ENCODE measurements at places on chromosomes 7 and 10.

DNA sequence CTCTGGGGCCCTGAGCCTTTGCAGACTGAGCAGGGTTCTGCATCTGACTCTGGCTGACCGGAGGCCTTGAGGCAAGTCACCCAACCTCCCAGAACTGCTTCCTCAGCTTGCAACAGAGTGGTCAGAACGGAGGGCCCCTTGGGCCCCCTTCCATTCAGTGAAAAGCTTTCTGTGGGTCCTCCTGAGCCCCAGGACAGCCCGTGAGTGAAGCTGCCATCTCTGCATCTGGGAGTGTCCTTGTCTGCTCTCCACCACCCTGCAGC, 224.7 kb downstream of the DNAJB6 start:
- DNase-seq, result no peak

DNA sequence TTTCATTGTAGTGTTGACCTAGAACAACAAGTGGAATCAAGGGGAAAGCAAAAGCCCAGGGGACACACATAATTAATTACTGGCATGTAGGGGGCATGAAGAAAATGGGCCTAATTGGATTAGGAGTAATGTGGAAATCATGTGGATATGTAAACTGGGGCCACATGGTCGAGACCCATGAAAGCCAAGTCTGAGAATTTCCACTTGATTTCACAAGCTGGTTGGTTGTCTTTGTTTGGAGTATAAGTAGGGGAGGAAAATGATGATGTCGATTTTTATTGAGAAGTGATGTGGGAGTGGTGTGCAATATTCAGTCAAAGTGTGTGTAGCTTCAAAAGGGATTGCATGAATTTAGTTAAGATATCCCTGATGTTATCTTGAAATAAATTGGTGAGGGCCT, 131.8 kb downstream of the LRRC4 start:
- DNase-seq, result no peak

DNA sequence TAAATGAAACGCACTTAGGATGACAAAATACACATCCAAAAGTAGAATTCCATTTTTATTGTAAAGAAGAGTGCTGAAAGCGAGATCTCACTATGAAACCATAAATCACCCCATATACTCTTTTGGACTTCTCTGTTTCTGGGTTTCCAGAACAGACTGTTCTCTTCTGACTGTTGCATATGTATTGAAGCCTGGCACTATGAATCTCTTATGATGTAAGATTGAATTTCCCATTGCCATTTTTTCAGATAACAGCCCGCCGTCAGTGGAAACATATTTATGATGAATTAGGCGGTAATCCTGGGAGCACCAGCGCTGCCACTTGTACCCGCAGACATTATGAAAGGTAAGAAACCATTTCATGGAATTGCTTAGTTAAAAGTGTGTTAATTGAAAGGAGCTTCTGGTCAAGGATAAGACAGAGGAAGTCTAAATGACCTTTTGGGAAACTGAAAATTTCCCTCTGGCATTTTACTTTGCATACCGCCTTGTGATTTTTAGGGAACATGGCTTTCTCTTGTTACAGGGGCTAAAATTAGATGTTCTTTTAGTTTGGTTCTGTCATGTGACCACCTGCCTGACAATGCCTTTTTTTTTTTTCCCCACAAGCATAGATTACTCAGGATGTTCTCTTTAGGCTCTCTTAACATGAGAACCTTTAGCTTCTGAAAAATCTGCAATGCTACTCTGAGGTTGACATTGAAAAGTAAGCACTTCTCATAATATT, 168.1 kb downstream of the ARID5B start:
- no peak for DNase-seq

DNA sequence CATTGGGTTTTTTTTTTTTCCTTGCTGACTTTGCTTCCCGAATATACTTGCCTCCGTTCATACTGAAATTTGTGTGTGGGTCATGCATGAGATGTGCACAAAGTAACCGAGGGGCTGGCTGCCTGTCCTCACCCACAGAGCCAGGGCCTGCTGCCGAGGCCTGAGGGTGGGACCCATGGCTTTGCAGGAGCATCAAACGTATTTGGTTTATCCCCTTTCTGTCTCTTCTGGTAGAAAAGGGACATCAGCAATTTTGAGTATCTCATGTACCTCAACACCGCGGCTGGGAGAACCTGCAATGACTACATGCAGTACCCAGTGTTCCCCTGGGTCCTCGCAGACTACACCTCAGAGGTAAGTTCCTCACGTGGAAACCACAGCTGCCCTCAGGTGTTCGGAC, 3.5 kb upstream of the LRRC18 start:
- no peak for DNase-seq

GRCh38 chr10:1754506-1755153, 17.3 kb upstream of the ADARB2 start:
- DNase-seq, result no peak

DNA sequence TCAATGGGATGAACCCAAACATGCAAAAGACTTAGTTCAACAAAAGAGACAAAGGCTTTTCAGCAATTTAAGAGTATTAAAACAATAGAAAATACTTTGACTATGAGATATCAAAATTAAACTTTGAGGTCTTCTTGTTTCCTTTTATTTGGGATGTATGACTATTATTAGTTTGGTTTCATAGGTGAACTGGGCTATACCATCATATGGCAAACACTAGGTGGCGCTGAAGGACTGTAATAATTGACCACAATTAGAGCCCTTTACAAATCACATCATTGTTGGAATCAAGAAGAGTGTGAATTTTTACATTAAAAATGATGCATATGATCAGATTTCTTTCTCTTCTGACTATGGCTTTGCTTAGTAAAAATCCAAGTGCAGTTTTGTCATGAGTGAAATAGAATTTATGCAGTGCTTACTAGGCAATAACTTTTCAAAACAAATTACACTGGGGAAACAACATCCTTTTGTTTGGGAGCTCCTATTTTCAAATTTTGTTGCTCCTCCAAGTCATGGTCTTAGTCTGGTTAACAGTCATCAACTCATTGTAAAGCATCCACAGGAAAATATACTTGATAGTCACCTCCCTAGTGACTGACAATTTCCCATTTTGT, 14.7 kb upstream of the NXPH1 start:
- DNase-seq, result peak; percentile 43

DNA sequence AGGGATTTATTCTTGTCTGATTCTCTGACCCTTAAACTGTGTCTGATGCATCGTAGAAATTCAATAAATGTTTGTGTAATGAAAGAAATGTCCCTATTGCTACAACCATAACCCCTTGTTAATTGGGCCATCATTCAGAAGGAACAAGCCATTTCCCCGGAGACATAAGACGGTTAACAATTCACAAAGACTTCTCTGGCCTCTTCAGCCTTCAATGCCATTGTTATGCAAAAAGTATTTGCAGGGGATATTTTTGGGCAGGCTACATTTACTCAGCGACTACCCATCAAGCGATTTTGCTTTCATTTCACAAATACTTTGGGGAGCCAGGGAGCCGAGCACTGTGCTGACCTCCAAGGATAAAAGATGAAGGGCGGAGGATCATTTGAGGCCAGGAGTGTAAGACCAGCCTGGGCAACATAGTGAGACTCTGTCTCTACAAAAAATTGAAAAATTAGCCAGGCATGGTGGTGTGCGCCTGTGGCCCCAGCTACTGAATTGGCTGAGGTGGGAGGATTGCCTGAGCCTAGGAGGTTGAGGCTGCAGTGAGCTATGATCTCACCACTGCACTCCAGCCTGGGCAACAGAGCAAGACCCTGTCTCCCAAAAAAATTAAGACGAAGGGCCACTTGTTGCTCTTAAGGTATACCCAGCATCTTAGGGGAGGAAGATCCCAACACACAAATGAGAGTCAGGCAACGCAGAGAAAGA, 20.0 kb upstream of the SDK1 start:
- DNase-seq, result no peak

DNA sequence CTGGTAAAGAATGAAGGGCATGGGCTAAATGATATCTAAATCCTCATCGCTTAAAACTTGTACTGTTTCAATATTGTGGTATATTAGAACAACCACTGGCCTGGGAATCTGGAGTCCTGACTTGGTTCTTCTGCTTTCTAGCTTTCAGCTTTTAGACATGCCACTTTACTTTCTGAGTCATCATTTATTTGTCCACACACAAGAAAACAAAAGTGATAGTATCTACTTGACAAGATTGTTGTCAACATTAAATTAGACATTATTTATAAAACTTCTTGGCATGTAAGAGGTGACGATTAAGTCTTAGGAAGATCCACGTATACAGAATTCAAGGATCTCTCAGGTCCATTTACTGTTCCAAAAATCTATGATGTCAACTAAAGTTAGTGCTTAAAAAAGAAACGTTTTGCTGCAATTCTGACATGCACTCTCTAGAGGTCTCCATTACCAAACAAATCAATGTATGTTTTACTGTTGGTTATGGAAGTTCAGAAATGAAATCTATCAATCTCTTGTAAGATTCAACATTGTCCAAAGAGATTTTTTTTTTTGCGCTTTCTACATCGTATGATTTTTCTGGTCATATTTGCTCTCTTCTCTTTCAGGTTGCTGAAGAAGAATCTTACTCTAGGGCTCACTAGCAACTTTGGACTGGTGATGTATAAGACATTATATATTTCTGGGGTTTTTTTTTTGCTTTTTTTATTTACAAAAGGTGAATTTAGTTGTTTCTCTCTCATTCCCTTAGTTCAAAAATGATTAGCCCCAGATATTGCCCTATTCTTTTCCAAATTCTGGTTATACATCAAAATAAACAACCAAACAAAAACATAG, 53.6 kb upstream of the DYNC1I1 start:
- DNase-seq, result no peak

GRCh38 chr7:112161253-112162141, 44.7 kb downstream of the DOCK4 start:
- DNase-seq, result no peak

DNA sequence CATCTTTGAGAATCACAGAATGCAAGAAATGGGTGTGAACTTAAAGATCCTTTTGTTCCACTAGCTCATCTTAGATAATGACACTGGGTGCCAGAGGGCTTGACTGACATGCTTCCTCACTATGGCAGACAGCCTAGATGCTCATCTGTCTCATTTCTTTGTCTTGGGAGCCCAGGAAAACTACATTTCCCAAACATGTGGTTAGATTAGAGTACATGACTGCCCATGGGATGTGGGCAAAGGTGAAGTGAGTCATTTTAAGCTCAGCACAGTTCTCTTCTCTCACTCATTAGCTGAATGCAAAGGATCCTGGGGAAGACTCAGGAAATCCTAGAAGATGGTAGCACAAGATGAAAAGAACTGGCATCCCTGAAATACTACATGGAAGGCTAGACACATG, 32.5 kb upstream of the TBX20 start:
- DNase-seq, result no peak

DNA sequence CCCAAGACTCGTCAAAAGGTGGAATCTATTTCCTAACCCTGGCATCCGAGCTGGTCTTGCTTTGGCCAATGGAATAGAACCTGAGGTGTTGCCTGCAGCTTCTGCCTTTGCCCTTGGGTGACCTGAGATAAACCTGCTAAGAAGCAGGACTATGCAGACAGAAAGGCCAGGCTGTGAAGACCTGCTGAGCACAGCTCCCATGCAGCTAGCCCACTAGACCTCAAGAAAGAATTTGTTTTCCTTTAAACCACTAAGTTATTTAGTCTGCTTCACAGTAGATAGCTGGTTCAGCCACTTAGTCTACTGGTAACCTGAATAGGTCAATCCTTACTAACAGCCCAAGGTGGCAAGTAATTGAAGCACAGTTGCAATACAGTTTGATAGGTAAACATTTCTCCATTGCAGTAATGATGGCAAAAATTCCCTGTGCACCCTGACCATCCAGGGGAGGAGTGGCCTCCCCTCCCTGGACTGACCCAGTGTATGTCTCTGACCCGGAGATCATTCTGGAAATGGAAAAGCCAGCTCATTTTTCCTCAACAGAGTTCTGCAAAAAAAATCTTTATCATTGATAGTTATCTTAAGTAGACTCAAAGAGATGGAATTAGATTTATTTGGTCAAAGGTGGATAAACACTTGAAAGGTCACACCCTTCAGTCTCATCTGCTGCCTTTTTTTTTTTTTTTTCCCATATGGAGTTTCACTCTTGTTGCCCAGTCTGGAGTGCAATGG, 20.0 kb downstream of the TNS3 start:
- DNase-seq, result no peak

DNA sequence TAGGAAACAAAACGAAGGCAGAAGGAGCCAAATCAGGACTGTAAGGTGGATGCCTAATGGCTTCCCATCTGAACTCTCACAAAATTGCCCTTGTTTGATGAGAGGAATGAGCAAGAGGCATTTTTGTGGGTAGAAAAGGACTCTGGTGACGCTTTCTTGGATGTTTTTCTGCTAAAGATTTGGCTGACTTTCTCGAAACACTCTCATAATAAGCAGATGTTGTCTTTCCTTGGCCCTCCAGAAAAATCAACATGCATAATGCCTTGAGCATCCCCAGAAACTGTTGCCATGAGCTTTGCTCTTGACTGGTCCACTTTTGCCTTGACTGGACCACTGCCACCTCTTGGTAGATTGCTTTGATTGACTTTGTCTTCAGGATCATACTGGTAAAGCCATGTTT, 13.5 kb downstream of the PTPN12 start:
- DNase-seq, result no peak

DNA sequence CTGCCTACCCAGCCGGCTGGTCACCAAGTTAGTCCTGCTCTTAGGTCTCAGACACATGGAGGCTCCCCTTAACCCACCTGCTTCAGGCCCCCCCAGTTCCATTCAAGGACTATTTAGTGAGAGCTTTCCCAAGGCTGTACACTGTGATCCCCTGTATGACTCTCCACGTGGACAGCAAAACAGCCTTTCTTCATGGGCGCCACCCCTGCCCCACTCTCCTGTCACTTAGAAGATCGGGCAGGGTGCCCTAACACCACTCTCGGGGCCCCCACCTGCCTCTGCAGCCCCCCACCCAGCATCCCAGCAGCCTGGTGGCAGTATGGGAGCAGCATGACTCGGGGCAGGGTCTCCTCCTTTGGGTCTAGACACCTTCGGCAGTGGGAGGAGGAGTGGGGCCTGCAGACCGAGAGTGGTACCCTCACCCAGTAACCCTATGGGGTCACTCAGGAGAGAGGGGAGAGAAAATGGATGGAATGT, 116.6 kb downstream of the PTPN20 start:
- DNase-seq, result no peak

DNA sequence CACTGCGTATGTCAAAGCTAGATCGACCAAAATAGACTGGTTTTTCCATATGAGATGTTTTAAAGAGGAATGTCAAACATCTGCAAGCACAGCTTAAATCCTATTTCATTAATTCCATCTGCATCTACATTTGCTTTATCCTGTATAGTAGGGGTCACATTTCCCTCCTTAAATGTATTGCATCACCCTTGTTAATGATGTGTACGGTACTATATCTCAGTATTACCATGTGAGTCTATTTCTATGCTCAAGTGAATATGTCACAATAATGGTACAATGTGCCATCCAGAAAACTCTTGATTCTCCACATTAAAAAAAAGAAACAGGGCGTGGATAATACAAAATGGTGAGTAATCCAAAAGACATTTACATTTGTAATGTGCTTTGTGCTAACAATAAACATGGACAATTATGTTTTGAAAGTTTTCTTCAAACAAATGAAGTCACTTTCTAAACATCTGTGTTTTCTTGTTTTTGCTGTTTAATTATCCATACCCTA, 56.6 kb downstream of the TWIST1 start:
- no peak for DNase-seq

Data from activated naive CD4-positive, alpha-beta T cell treated with anti-CD3 and anti-CD28 coated beads, Interleukin-2, amount 50 U/mL, for 72 hours (primary cell).